NCI-H1048 (cell line): ENCODE measurements at places on chromosomes 1 and 21.

GRCh38 chr1:207328004-207328403 lies 6.5 kb downstream of the CD55 start:
- no peak for DNase-seq

DNA sequence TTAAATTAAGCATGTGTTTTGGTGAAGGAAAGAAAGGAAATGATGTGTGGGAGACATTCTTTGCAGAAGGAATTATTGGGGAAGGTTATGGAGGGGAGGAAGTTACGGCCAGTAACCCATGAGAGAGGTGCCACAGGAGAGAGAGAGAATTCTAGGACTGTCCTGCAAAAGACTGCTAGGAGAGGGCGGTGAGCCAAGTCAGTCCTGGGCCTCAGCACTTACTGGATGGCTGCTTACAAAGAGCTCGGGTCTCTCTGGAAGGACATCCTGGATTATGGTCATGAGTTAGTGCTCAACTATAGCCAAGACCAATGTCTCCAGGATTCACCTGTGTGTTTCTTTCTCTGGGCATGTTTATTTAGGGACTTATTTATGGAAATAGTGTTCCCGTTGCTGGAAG lies 74.4 kb upstream of the HSD17B7 start:
- no peak for DNase-seq

DNA sequence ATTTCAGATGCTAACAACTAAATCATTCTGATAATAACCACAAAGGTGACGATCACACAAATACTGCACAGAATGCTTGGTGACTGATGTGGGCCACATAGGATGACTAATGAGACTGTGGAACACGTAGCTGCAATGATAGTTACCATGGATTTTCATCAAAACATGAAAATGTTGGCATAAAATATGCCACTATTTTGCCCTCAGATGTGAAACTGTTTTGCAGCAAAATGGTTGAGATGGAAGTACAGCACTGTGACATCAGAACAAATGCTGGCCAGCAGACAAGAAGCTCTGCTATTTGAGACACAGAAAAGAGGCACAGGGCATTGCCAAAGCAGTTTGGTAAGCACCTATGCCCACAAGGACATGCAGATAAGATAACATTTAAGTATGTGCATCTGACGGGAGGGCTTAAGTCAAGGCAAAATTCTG lies 83.8 kb downstream of the NIBAN1 start:
- no peak for DNase-seq

- DNase-seq = no peak
These were observed 26.8 kb downstream of the CCN1 start for GRCh38 chr1:85607126-85607920.

DNA sequence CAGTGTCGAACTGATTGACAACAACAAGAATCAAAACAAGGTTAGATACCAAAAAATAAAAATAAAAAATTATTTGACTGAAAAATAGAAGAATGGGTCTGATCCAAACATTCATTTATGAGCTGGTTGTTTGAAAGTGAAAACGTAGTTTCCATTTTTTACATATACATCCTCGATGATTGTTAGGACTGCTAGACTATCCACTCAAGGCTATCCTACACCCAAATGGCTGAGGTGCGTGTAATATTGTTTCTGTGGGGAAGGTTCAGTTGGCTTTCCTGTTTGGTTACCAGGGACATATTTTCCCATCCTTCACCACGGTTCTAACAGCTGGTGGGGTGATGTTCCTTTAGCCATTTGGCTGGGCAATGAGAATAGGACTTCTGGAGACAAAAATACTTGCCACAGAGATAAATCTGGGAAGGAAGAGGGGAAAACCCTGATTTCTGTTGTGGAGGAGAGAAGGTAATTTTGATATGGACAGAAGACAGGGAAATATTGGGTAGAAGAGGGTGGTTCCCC lies 66.3 kb downstream of the MAP3K7CL start:
- no peak for DNase-seq

- no peak for DNase-seq
These were observed 172.4 kb downstream of the COQ8A start for GRCh38 chr1:227112538-227112937.

DNA sequence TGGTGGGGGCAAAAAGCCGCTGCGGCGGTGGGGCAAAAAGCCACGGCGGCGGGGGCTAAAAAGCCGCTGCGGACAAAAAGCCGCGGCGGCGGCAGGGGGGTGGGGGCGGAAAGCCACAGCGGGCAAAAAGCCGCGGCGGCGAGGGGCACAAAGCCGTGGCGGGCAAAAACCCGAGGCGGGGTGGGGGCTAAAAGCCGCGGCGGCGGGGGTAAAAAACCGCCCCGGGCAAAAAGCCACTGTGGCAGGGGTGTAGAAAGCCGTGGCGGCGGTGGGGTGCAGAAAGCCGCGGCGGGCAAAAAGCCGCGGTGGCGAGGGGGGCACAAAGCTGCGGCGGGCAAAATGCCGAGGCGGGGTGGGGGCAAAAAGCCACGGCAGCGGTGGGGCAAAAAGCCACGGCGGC lies 3901.8 kb downstream of the SRGAP2C start:
- no peak for DNase-seq

DNA sequence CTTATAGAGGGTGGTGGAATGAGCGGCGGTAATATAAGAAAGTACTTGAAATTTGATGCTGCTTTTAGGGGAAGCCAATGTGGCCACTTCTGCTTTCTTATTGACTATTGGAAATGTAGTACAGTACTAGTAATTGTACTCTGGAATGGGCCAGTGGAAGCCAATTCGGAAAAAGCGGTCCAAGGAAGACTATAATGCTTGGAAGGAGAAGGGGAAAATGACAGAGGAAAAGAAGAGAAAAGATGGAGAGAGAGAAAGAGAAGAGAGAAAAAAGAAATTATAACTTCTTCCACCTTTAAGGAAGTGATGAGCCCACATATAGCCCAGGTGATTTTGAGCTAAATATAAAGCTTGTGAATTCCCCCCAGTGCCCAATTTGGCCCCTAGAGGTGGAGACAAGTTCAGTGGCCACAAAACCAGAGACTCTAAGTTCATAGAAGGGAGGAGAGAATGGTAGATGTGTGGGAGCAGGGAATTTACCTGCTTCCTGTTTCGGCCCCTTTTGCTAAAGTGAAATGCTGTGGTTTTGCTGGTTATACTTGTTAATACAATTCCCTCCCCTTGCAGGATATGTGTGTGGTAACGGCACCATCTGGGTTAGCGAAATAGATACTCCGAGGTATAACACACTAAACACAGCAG lies 35.7 kb upstream of the DUSP10 start:
- DNase-seq = no peak

DNA sequence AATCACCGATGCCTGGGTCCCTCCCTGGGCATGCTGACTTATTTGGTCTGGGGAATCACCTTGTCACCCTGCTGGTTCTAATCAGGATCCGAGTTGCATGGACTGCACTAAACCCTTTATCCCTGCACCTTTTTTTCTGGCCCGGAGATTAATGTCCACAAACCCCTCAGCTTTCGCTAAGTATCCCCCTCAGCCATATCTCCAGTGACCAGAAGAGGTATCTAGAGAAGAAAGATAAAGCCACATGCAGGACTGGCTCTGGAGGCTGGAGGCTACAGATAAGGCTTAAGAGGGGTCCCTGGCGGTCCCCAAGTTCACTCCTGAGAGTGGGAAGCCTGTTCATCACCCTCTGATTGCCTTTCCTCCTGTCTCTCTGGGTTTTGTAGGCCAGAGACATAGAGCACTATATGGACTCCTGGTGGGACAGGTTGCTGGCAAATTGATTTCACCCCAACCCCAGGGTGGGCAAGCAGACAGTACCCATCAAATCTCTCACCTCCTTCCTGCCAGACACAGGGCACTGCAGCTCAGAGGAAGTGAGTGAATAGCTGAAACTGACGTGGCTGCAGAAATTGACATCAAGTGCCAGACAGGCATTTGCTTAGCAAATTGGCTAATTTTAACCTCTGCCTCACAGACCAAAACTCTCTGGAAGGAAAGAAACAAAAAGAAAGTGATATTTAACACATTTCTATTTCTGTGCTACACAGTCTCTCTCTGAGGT lies 38.8 kb downstream of the HMGB4 start:
- DNase-seq = no peak

DNA sequence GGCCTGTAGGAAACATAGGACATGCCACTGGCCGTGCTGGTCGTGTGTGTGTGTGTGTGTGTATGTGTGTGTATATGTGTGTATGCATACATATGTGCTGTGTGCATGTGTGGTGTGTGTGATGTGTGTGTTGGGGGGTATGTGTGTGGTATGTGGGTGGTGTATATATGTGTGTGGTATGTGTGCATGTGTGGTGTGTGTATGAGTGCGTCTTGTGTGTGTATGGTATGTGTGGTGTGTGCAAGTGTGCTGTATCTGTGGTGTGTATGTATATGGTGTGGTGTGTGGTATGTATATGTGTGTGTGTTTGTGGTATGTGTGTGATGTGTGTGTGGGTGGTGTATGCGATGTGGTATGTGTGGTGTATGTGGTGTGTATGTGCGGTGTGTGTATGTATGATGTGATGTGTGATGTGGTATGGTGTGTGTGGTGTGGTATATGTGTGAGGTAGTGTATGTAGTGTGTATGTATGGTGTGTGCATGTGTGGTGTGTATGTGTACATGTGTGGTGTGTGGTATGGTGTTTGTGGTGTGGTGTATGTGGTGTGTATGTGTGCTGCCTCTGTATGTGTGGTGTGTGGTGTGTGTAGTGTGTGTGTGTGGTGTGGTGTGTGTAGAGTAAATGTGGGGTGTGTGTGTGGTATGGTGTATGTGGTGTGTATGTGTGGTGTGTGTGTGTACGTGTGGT lies 120.8 kb upstream of the CACHD1 start:
- no peak for DNase-seq
